ENCODE measurements at places on chromosomes 7 and 10. TPM values are rescaled to one million over a fixed set of nuclear protein-coding genes. Genes with fewer than 3 reads are reported as not detected.

DNA sequence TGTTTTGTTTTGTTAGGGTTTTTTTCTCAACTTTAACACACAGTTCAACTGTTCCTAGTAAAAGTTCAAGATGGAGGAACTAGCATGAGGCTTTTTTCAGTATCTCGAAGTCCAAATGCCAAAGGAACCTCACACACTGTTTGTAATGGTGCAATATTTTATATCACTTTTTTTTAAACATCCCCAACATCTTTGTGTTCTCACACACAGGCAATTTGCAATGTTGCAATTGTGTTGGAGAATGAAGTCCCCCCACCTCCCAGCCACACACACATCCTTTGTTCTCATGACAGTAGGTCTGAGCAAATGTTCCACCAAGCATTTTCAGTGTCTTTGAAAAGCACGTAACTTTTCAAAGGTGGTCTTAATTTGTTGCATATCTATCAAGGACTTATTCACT lies 120.9 kb downstream of the TWIST1 start:
- DNase-seq: no peak

The PIK3CG gene
- 2.7 TPM for polyA plus RNA-seq

DNA sequence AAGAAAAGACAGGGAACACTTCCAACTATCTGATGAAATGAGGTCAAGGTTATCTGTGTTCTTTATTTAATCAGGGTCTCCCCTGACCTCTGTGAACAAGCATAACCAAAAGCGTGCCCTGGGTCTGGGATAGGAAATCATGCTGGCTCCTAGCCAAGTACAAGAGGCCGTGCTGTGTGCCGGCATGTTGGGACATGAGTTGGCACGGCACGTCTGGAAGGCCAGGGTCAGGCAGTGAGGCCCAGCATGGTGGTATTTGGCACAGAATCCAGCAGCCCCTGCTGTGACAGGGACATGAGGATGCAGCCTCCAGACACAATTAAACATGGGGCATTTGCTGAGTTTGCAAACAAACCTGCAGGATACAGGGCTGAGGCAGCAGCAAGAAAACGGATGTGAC lies 320.4 kb downstream of the PLXNA4 start:
- DNase-seq: no peak

DNA sequence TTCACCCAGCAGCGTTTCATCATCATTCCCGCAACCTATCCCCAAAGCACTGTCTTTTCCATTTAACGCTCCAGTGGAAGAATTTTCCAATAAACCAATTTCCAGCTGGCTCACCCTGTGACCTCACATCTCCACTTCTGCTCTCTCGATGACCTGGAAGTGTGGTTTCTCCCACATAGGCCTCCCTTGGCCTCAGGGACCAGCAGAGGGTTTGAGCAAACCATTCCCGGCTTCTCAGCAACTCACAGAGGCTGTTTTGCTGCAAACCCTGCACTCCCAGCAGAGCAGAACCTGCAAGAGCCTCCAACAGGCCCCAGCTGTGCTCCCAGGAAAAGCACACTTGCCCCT lies 523.0 kb upstream of the FOXK1 start:
- no peak for DNase-seq

DNA sequence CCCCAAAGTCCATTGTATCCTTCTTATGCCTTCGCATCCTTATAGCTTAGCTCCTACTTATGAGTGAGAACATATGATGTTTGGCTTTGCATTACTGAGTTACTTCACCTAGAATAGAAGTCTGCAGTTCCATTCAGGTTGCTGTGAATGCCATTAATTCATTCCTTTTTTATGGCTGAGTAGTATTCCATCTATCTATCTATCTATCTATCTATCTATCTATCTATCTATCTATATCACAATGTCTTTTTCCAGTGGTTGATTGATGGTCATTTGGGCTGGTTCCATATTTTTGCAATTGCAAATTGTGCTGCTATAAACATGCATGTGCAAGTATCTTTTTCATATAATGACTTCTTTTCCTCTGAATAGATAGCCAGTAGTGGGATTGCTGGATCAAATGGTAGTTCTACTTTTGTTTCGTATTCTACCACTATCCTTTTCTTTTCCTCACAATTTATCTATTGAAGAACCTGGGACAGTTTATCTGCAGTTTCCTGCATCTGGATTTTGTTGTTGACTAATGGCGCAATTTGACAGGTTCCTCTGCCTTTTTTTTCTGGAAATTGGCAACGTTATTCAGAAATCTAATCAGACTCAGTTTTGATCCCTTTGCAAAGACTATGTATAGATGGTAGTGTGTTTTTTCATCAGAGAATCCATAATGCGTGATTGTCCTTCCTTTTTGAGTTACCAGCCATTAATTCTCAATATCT lies 287.2 kb downstream of the ARL4A start:
- no peak for DNase-seq

DNA sequence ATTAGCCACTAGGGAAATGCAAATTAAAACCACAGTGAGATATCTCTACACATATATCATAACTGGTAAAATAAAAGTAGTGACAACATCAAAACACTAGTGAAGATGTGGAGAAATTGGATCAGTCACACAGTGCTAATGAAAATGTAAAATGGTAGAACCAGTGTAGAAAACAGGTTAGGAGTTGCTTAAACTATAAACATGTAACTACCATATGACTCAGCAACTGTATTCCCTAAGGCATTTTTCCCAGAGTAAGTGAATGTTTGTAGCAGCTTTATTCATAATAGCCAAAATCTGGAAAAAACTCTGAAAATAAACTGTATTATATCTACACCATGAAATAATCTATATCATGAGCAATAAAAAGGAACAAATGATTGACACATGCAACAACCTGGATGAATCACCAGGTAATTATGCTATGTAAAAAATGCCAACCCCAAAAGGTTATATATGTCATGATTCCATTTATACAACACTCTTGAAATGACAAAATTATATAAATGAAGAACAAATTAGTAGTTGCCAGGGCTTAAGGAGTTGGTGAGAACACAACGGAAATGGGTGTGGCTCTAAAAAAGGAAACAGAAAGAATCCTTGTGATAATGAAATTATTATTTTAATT lies 22.8 kb downstream of the SLC25A40 start:
- no peak for DNase-seq

- DNase-seq: peak; percentile 41
Measured at GRCh38 chr10:5317547-5318107, 47.1 kb upstream of the UCN3 start.

Data from renal pelvis (tissue), 12 donors.